ENCODE measurements at places on chromosomes 16 and 17.

DNA sequence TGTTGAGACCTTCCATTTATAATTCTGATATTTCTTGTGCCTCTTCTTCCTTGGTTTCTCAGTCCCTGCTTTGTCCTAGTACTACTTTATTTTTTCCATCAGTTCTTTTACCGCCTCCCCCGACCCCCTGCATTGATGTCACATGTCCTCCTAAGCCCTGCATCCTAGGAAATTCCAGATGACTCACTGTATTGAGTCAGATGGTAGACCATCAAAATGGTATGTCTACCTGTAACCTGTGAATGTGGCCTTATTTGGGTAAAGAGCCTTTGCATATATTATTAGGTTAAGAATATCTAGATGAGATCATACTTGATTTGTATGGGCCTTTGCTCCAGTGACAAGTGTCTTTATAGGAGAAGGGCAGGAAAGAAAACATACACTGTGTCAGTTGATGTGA is 515.3 kb upstream of the CA10 start:
- DNase-seq, result no peak

DNA sequence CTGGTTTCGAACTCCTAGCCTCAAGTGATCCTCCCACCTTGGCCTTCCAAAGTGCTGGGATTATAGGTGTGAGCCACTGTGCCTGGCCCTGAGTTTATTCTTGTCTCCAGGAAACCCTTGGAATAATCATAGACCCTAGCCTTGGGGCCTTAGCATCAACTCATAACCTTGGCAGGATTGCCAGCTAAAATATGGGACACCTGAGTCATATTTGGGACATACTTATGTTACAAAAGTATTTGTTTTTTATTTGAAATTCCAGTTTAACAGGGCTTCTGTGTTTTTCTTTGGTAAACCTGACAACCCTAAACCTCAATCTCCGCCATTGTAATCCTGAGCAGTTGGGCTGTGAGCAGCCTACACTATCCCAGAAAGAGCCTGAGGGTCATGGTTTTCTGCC is 28.6 kb upstream of the TNS4 start:
- DNase-seq, result no peak

GRCh38 chr17:77370586-77370985 is 229.8 kb downstream of the SEC14L1 start:
- DNase-seq, result no peak

GRCh38 chr17:81665205-81666091 is 957 bp downstream of the OXLD1 start:
- peak; percentile 20 for DNase-seq

DNA sequence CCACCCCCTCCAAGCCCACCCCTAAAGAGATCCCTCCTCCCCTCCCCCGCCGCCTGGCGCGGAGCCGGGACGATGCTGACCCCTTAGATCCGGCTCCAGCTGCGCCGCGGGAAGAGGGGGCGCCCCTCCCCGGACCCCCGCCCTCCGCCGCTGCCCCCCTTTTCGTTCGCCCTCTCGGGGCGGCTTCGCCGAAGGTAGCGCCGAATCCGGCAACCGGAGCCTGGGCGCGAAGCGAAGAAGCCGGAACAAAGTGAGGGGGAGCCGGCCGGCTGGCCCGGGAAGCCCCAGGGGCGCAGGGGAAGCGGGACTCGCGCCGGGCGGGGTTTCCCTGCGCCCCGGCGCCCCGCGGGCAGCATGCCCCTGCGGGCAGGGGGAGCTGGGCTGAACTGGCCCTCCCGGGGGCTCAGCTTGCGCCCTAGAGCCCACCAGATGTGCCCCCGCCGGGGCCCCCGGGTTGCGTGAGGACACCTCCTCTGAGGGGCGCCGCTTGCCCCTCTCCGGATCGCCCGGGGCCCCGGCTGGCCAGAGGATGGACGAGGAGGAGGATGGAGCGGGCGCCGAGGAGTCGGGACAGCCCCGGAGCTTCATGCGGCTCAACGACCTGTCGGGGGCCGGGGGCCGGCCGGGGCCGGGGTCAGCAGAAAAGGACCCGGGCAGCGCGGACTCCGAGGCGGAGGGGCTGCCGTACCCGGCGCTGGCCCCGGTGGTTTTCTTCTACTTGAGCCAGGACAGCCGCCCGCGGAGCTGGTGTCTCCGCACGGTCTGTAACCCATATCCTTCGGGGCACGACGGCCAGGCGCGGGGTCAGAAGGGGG is 623 bp downstream of the CACNA1G start:
- DNase-seq, result no peak

DNA sequence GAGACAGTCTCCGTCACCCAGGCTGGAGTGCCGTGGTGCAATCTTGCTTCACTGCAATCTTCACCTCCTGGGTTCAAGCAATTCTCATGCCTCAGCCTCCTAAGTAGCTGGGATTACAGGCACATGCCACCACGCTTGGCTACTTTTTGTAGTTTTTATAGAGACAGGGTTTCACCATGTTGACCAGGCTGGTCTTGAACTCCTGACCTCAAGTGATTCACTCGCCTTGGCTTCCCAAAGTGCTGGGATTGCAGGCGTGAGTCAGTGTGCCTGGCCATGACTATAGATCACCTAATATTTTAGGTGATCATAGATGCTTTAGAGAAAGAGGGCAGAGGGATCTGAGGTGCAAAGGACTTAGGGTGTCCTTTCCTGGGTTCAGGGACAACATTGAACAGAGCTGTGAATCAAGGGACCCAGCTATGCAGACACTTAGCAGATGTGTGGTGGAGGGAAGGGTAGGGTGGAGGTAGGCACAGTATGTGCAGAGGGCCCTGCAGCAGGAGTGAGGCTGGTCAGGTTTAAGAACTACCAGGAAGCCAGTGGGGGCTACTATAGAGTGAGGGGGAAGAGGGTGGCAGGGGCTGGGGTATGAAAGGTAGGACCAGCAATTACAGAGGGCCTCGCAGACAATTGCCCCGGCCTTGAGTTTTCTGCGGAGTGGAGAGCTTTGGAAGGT is 116.5 kb downstream of the CMIP start:
- DNase-seq, result no peak

DNA sequence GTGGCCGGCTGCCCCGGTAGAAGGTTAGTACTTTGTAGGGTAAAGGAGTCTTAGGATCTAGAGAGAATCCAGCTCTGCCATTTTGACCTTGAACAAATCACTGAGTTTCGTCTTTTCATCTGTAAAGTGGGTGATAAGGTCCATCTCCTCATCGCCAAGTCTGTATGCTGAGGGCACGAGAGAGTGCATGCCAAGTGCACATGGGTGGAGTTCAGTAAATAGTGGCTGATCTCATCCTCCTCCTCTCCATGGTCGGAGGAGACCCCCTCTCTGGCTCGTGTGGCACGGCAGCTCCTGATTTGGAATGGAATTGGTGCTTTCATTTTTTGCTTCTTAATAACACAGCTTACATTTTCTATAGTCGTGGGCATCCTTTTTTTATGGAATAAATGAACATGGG is 30.7 kb downstream of the MYH3 start:
- DNase-seq, result no peak

DNA sequence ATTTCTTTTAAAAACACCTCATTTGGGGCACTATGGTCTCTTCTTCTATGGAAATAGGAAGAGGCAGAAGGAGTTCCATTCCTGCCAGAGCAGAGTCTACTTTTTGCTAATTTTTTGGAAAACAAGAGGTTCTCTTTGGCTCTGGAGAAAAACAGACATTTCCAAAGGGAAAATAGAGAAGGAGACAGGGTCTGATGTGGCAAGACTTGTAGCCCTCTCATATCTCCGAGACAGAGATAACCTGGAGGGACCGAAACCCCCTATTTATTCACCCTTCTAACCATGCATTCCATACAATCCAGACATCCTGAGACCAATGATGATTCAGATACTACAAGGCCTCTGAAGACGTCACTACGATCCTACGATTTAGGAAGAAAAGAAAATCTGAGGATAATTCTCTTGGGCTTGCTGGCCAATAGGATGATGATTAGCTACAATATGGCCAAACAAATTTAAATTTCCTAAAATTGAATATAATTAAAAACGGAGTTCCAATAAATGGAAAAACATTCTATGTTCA is 70.2 kb downstream of the HIC1 start:
- no peak for DNase-seq

Measured in CD4-positive, alpha-beta T cell treated with Interleukin-4 for 4 hours (primary cell).